ENCODE measurements at places on chromosomes 5 and 9. TPM values are rescaled to one million over a fixed set of nuclear protein-coding genes. Genes with fewer than 3 reads are reported as not detected.
A peak's percentile ranks its signal among the peaks of the same experiment; 100 is the strongest.

ANKRD34B gene
- total RNA-seq = 0.72 TPM

KDM4C gene
- 24.0 TPM for total RNA-seq

ZNF366 gene
- not detected for total RNA-seq

FOXD4 gene
- 0.22 TPM for total RNA-seq

SH3GL2 gene
- 5.8 TPM for total RNA-seq

PAPPA gene
- total RNA-seq = 0.17 TPM

EIF4E1B gene
- 1.3 TPM for total RNA-seq

TCF7 gene
- total RNA-seq = 17.2 TPM

OTP gene
- total RNA-seq = not detected

AOPEP gene
- total RNA-seq = 15.0 TPM

EXOC3 gene
- 36.7 TPM for total RNA-seq

NXNL2 gene
- 0.33 TPM for total RNA-seq

EFCAB9 gene
- total RNA-seq = not detected

DNA sequence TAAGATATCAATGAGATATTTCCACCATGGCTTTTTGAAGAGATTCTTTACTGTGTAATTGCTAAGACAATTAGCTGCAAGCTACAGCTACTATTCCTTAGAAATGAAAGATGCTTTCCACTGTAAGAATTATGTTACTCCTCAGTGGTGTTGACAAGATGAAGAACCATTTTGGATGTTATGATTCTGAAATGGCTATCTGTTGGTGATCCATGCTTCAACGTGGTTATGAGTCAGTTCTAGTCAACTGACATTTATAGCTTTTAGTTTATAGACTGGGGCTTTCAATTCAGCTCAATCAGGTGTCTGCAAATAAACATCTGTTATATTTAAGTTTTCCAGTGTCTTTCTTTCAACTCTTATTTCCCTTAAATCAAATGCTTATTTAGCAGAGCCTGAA, 93.7 kb downstream of the SGCD start:
- DNase-seq = no peak
- no peak overlapping the region for H3K4me3 ChIP-seq
- H3K4me1 ChIP-seq = peaks cover 9% of the 10 kb centered on the region

DNA sequence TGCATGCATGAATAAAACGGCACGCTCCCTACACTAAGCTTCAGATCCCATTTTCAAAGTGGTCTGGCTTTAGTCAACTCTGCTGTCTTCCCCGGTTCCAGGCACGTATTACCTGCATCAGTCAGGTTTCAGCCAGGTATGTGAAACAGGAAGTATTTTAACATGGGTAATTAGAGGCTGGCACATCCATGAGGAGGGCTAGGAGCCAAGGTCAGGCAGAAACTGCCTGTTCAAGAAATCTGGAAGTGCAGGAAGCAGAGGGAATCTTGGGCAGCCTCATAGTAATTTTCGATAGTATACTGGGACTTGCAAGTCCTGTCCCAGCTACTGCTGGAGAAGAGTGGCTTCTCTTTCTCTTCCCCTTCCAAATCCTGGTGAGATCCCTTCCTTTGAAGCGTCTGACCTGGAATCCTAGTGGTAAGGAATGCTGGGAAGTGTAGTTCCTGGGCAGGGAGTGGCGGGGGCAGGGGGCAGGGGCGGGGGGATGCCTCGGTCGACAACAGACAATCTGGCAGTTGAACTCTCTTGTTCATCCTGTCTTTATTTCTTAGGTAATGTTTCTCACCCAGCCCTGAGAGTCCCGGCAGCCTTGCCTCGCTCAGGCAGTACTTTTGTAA, 403.1 kb downstream of the TLE4 start:
- peak; percentile 53 for DNase-seq
- H3K36me3 ChIP-seq = no peaks in the 10 kb centered on the region
- H3K4me1 ChIP-seq = peaks cover 4% of the 10 kb centered on the region
- no peaks in the 10 kb centered on the region for H3K27me3 ChIP-seq
- no peak overlapping the region for H3K4me3 ChIP-seq

GRCh38 chr9:70635790-70636189, 221.3 kb upstream of the KLF9 start:
- H3K4me3 ChIP-seq = no peak overlapping the region
- no peak overlapping the region for H3K27ac ChIP-seq
- H3K27me3 ChIP-seq = no peaks in the 10 kb centered on the region
- H3K36me3 ChIP-seq = no peaks in the 10 kb centered on the region
- no peak for DNase-seq

- H3K36me3 ChIP-seq = no peaks in the 10 kb centered on the region
- H3K4me1 ChIP-seq = no peaks in the 10 kb centered on the region
- H3K27me3 ChIP-seq = no peaks in the 10 kb centered on the region
- no peak for DNase-seq
- no peak overlapping the region for H3K4me3 ChIP-seq
- H3K27ac ChIP-seq = no peak overlapping the region
These were observed 362.1 kb upstream of the RFX3 start for GRCh38 chr9:3887786-3888496.

GRCh38 chr9:121354141-121354540, 15.9 kb downstream of the STOM start:
- H3K4me1 ChIP-seq = peaks cover 10% of the 10 kb centered on the region
- DNase-seq = no peak
- H3K4me3 ChIP-seq = no peak overlapping the region
- peaks cover 7% of the 10 kb centered on the region for H3K36me3 ChIP-seq

- H3K27me3 ChIP-seq = no peaks in the 10 kb centered on the region
- H3K27ac ChIP-seq = no peak overlapping the region
- H3K4me3 ChIP-seq = no peak overlapping the region
- H3K4me1 ChIP-seq = no peaks in the 10 kb centered on the region
- no peak for DNase-seq
These were observed 167.0 kb downstream of the CRB2 start for GRCh38 chr9:123523001-123523400.

DNA sequence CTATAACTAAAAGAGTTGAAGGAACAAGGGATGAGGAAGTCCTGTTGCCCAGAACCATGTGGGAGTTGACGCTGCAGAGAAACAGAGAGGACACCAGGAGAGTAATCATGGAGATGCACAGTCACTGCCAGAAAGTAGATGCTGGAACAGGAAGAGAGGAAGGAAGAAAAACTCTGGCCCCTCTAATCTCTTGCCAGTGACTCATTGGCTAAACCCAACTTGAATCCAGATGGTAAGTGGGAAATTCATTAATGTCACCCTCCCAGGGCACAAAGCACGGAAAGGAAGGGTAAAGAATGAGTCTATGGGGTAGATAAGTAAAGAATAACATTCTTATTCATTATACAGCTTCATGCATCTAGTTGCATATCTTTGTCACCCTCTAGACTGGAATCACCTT, 631.9 kb downstream of the PRELID2 start:
- no peaks in the 10 kb centered on the region for H3K27me3 ChIP-seq
- H3K36me3 ChIP-seq = no peaks in the 10 kb centered on the region
- no peak for DNase-seq
- H3K27ac ChIP-seq = no peak overlapping the region

- no peak overlapping the region for H3K4me3 ChIP-seq
- no peak overlapping the region for H3K27ac ChIP-seq
- peaks cover 5% of the 10 kb centered on the region for H3K36me3 ChIP-seq
- DNase-seq = no peak
- no peaks in the 10 kb centered on the region for H3K4me1 ChIP-seq
These were observed 27.6 kb downstream of the ATP10B start for GRCh38 chr5:160824301-160825001.

GRCh38 chr9:77817590-77818311, 169.6 kb upstream of the GNA14 start:
- H3K4me3 ChIP-seq = no peak overlapping the region
- no peak for DNase-seq
- no peaks in the 10 kb centered on the region for H3K36me3 ChIP-seq
- no peaks in the 10 kb centered on the region for H3K27me3 ChIP-seq

DNA sequence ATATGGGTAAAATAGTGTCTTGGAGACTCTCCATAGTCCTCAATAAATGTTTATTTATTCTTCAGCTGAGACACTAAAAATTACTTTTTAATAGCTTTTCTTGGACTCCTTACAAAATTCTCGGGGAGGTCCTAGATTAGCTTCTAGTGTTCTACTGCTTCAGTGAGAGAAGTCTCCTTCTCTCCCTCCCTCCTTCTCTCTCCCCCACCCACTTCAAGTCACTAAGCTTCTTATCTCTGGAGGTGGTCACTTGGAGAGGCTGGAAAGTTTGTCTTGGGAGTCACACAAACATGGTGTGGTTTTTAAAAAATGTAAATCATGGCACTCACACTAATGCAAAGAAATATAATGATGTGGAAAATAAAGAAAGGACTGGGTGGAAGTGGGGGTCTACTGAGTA, 64.1 kb downstream of the SEMA6A start:
- no peaks in the 10 kb centered on the region for H3K27me3 ChIP-seq
- H3K36me3 ChIP-seq = peaks cover 2% of the 10 kb centered on the region
- peaks cover 25% of the 10 kb centered on the region for H3K4me1 ChIP-seq

GRCh38 chr5:95817430-95817829, 5.1 kb downstream of the GLRX start:
- DNase-seq = no peak
- H3K36me3 ChIP-seq = peaks cover 5% of the 10 kb centered on the region
- no peak overlapping the region for H3K27ac ChIP-seq
- H3K4me1 ChIP-seq = no peaks in the 10 kb centered on the region
- H3K27me3 ChIP-seq = no peaks in the 10 kb centered on the region

DNA sequence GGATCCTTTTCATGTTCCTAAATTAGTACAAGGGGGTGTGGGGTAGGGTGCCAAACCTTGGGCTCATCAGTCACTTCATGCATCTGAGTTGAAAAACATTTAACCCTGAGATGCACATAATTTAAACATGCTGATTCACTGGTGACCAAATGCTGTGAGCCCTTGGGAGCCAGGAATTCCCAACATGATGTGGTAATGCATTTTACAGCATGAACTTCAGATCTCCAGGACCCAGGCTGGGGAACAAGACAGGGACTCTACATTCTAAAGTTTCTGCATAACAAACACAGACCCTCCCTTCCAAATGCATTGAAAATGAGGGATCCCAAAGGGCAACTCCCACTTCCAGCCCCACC, 322.2 kb downstream of the NDUFS4 start:
- peak; percentile 51 for DNase-seq
- H3K27me3 ChIP-seq = no peaks in the 10 kb centered on the region
- H3K27ac ChIP-seq = peak overlapping the region; percentile 43
- no peak overlapping the region for H3K4me3 ChIP-seq
- no peaks in the 10 kb centered on the region for H3K36me3 ChIP-seq

DNA sequence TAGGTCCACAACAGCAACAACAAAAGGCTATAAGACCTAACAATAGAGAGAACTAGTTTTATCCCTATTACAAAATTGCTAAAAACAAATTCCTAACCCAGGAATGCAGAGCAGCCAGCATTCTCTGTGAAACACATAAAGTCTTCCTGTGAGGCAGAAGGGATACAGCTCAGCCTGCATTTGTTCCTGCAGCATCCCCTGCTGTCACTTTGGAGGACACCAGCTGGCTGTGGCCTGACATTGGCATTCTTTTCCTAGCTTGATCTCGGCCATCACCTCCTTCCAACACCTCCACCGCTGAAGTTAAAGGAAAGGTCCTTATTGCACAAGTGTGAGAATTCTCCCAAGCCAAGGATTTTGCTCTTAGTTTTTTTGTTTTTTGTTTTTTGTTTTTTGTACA, 186.1 kb downstream of the SNCAIP start:
- no peaks in the 10 kb centered on the region for H3K4me1 ChIP-seq
- no peaks in the 10 kb centered on the region for H3K27me3 ChIP-seq
- peak; percentile 76 for DNase-seq
- no peak overlapping the region for H3K4me3 ChIP-seq
- H3K36me3 ChIP-seq = no peaks in the 10 kb centered on the region

GRCh38 chr5:127428748-127429147, 88.7 kb upstream of the PRRC1 start:
- no peaks in the 10 kb centered on the region for H3K4me1 ChIP-seq
- no peak overlapping the region for H3K27ac ChIP-seq
- H3K4me3 ChIP-seq = no peak overlapping the region
- DNase-seq = no peak
- no peaks in the 10 kb centered on the region for H3K27me3 ChIP-seq

DNA sequence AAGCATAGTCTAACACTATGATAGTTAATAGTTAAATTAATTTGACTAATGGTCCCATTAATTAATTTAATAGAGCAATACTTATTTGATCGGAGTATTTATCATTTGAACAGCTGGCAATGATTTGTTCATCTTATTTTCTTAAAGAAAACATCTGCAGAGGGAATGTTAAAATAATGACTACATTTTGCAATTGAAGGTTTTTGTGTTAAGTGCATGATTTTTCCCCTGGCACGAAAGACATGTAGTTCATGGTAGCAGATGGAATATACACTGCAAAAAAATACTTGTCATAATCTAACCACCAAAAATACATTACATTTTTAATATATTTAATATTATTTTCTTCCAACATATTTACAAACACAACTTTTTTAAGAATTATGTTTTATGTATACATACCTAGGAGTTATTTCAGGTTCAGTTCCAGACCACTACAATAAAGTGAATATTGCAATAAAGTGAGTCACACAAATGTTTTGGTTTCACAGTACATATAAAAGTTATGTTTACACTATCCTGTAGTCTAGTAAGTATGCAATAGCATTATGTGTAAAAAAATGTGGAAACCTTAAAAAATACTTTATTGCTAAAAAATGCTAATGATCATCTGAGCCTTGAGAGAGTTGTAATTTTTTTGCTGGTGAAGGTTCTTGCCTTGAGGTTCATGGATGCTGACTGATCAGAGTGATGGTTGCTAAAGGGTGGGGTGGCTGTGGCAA, 292.6 kb upstream of the DAB2 start:
- DNase-seq = no peak
- no peaks in the 10 kb centered on the region for H3K4me1 ChIP-seq
- no peaks in the 10 kb centered on the region for H3K27me3 ChIP-seq
- no peaks in the 10 kb centered on the region for H3K36me3 ChIP-seq
- no peak overlapping the region for H3K27ac ChIP-seq

DNA sequence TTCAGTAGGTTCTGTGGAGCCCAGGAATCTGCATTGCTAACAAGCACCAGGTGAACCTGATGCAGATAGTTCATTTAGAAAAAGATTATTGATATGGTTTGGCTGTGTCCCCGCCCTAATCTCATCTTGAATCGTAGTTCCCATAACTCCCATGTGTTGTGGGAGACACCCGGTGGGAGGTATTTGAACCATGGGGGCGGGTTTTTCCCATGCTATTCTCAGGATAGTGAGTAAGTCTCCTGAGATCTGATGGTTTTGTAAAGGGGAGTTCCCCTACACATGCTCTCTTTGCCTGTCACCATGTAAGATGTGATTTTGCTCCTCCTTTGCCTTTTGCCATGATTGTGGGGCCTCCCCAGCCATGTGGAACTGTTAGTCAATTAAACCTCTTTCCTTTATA, 212.0 kb downstream of the RAB3C start:
- H3K4me3 ChIP-seq = no peak overlapping the region
- H3K27ac ChIP-seq = no peak overlapping the region
- H3K4me1 ChIP-seq = peaks cover 2% of the 10 kb centered on the region
- H3K36me3 ChIP-seq = no peaks in the 10 kb centered on the region
- no peaks in the 10 kb centered on the region for H3K27me3 ChIP-seq
- DNase-seq = no peak

DNA sequence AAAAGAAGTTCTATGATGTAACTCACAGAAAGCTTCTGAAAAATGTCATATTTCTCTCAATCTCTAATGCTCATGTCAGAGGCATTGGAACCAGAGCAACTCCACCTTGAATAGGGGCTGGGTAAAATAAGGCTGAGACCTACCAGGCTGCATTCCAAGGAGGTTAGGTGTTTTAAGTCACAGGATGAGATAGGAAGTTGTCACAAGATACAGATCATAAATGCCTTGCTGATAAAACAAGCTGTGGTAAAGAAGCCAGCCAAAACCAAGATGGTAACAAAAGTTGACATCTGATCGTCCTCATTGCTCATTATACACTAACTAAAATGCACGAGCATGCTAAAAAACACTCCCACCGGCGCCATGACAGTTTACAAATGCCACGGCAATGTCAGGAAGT, 411.1 kb upstream of the GRIA1 start:
- H3K36me3 ChIP-seq = no peaks in the 10 kb centered on the region
- H3K4me3 ChIP-seq = no peak overlapping the region
- H3K27ac ChIP-seq = no peak overlapping the region
- no peaks in the 10 kb centered on the region for H3K27me3 ChIP-seq

All from H9 (cell line).